Renal pelvis (tissue), 12 donors: ENCODE measurements at places on chromosomes 7 and 10.

DNA sequence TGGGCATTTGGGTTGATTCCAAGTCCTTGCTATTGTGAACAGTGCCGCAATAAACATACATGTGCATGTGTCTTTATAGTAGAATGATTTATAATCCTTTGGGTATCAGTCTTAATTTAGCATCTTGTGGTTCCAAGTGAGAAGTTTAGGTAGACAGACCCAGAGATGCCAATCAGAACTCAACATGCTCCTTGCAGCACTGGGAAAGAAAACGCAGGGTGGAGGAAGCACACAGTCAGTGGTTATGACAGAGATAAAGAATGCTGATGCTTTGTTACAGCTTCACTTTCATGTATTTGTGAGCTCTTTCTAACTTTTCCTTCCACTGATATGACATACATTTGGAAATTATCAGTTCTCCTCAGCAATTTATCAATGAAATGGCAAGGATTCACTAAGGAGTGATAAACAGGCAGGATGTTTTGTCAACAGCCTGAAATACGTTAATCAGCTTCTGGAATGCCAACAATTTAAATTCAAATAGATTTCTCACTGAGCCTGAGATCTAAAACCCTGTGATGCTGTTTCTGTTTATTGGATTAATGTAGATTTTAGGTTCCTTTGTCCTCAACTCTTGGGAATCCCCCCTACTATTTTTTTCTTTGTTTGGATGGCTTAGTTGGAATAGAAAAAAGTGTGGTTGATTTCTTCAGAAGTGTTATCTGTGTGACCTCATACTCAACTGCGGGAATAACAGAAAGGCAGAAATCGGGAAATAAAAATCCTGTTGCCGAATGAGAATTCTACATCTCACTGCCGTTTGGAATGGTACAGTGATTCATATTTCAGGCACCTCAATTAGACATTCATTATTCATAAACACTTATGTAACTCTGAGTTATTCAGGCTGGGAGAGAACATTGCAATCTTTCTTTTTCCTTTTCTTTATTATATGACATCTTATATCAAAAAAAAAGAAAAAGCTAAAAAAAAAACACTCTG, 675.0 kb downstream of the CNTNAP2 start:
- DNase-seq: no peak

DNA sequence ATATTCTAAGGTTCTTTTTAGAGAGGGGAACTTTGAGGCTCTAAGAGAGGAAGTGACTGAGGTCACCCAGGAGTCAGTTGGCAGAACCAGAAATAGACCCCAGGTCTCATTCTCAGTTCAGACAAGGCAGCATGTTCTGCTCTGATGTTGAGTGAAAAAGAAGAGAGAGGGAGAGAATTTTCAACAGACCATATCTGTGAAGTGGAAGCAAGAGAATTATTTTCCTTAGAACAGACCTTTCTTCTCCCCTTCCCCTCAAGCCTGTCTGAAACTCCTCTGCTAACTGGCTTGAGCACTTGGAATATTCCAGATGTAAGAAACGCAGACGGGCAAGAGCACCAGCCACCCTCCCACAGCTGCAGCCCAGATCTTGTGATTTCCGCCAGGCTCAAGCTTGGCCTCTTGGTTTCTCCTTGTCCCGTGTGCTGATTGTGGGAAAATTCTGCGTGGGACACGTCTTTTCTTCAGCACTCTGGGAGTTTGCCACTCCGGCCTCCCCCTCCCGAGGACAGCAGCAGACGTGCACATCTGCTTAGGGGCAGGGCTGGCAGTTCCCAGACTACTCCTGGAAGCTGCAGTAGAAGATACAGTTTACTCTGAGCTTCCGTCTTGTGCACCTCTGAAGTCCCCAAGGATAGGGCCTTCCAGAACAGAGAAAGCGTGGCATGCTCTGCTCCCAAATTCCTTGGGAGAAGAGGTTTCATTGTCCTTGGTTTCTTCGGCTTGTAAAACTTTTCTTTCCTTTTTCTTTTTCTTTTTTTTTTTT, 22.7 kb upstream of the IKZF1 start:
- DNase-seq: no peak

GRCh38 chr7:17123020-17123419, 175.4 kb upstream of the AHR start:
- DNase-seq: no peak

DNA sequence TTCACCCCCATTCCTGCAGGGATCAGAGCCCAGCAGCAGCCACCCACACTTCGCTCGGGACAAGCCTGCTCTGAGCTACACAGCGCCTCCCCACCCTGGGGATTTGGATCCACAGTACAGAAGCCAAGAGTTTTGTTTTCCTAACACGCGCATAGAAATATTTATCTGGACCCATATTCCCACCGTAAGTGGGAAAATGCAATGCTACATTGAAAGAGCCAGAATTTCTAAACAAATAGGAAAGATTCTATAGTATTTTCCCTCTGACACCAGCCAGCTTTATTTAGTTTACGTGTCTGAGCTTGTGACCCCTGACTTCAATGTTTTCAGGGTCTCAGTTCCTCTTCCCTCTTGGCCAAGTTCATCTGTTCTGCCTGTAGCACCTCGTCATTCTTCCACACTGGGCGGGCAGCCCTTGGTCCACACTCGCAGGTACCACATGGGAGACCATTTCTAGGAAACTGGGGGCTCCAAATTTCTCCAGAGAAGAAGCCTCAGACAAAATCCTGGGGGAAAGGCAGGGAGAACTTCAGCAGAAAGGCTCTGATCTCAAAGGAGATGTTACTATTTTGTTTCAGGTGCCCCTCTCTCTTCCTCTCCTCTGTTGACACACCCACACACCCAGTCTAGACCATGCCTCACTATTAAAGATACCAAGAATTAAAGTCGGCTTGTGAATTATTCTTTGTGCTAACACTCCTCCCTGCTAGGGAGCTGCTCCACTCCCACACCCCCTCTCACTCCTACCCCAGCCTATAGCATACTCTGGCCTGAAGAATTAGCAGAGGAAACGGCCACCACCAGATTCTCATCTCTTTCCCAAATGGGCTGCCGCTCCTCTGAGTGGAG, 116.0 kb upstream of the PCGF5 start:
- DNase-seq: no peak

DNA sequence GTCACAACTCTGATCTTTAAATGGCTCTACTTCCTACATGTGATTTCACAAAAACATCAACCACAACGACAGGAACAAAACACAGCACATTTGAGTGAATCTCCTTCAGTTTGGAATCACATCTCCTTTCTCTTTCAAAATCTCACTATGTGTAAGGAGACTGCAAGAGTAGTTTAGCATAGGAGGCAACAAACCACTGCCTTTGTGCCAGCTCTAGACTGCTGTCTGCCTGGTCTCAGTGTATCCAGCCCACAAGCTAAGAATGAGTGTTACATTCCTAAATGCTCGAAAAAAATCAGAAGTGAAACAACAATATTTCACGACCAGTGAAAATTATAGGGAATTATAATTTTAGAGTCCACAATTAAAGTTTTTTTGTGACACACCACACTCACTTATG, 217.0 kb upstream of the STEAP4 start:
- no peak for DNase-seq

- DNase-seq: no peak
These were observed 19.9 kb downstream of the CCL24 start for GRCh38 chr7:75793676-75794075.

GRCh38 chr10:12427276-12427675, 77.9 kb downstream of the CAMK1D start:
- DNase-seq: no peak

DNA sequence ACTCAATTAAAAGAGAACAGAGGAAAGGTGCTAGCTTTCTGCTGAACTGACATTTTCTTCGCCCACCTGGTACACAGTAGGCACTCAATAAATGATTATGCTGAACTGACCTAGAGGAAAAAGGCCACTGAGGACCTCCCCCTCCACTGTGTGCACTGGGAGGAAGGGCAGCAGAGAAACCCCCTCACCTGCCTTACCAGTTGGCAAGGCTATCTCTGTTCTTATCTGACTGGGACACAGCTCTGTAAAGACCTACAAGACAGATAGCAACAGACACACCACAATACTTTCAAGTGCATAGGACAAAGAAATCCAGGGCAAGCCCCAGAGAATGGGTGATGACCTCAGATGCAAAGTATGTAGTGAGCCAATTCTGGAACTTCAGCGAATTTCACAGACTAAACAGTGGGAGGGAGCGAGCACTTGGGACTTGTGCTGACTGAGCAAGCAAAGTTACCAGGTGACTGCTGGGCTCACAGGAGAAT, 30.4 kb downstream of the PDLIM1 start:
- no peak for DNase-seq

GRCh38 chr7:156903232-156903909, 10.4 kb upstream of the LMBR1 start:
- no peak for DNase-seq

DNA sequence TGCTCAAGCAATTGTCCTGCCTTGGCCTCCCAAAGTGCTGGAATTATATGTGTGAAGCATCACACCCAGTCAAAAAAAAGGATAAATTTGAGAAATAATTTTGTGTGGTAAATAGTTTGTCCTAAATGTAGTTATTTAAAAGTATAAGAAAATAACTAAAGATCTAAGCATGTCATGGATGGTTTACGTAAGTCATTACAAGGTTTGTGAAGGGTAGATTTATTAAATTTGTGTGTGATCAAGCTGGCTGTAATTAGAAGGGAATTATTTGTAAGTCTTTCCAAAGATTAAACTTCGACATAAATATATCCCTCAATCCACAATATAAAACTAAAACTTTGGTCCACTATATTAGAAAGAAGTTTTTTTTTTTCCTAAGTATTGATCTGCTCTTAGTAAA, 28.6 kb downstream of the ORC5 start:
- DNase-seq: no peak

GRCh38 chr10:16929069-16929468, 111.8 kb upstream of the RSU1 start:
- DNase-seq: no peak
